ENCODE measurements at places on chromosomes 2 and 18.

- DNase-seq: no peak
These were observed 14.3 kb upstream of the RIOK3 start for GRCh38 chr18:23438608-23439366.

DNA sequence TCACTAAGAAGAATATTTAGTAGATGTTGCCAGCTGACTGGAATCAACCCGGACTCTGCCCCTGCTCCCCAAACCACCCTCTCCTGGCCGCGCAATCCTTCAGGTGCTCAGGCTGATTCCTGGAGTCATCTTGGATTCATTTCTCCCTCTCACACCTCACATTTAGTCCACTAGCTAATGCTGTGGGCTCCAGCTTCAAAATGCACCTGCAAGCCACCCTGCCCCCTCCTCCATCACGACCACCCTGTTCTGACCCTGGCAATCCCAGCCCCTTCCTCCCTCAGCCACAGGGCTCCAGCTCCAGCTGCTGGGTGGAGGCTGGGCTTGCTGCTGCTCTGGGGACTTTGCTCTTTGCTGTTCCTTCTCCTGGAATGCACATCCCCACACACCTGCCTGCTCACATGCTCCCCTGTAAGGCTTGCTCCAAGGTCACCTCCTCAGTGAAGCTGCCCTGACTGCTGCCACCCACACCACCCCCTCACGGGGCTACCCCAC is 61.3 kb upstream of the SH3RF3 start:
- no peak for DNase-seq

DNA sequence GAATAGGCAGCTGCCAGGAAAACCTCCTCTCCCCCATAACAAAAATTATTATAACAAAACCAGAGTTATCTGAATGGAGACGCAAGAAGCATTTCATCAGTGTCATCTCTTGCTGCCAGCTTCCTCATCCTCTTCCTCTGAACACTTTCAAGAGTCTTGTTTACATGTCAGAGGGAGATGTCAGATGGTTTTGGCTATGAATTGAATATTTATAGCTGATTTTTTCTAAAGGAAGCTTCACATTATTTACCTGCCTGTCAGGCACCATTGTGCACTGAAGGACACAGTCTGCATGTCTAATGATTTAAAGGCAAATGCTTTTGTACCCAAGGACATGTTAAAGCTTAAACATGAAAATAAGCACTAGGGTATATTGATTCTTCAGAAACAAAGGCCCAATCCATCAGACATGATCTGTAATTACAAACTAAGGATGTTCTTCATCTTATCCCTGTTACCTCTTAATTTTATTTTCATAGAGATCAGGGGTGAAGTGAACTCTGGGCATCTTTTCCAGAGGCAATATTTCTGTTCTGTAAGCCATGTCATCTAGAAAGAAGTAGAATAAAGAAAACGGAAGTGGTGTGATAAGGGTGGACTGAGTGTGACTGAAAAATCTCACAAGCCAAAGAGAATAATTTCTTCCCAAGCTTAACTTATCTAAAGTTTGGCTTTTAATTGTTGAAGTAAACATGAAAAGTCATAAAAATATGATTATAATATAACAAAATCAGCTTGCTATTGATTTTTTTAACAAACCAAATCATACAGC is 168.7 kb downstream of the ANKRD44 start:
- no peak for DNase-seq

GRCh38 chr18:11042247-11042646 is 107.1 kb downstream of the PIEZO2 start:
- DNase-seq: no peak

- DNase-seq: no peak
These were observed 7.6 kb upstream of the TMEM185B start for GRCh38 chr2:120230515-120231471.

GRCh38 chr18:43054815-43055519 is 60.5 kb downstream of the RIT2 start:
- DNase-seq: no peak

- DNase-seq: no peak
These were observed 109.9 kb upstream of the CTDP1 start for GRCh38 chr18:79569720-79570119.

- DNase-seq: no peak
These were observed 18.4 kb upstream of the REV1 start for GRCh38 chr2:99507937-99508818.

DNA sequence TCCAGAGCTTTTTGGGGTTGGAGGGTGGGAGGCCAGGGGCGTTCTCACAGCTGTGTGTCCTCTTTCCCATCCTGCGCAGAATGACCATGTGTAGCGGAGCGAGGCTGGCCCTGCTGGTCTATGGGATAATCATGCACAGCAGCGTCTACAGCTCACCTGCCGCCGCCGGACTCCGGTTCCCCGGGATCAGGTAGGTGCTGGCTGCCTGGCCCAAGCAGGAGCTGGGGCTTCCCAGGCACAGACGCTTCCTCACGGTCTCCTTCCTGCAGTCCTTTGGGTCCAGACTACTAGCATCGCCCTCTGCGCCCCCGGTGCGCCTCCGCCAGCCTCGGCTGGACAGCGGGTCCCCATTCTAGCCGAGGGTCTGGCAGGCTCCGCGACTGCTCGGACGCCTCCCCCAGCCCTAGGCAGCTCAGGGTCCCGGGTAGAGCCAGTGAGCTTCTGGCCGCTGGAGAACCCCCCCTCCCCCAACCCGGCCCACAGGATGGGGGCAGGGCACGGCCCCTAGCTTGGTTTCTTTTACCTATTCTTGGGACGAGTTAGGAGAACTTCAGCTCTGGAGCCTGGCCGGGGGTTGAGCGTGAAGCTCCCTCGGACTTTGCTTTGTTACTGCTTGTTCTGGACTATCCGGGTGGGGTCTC is 756 bp downstream of the ADCYAP1 start:
- no peak for DNase-seq

DNA sequence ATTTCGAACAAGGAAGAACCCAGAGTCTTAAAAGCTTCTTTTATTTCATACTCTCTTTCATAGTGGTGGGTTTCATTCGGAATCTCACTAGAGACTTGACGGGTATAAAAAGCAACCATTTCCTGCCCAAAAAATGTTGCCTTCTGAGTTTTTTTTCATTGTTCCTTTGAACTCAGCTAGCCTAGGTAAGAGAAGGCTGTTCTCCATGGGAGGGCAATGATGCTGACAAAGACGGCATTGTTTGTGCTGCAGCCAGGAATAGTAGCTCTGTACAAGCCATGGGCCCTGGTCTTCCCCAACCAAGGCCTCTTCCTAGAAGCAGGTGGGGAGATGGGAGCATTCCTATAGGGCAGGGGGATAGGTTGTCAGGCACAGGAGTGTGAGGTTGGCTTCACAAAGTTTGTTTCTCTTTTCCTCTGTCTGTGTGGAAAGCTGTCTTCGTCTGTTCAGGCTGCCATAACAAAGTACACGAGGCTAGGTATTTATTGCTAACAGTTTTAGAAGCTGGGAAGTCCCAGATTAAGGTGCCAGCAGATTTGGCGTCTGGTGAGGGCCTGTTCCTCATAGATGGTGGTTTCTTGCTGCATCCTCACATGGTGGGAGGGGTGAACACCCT is 405.1 kb downstream of the NBAS start:
- DNase-seq: no peak

GRCh38 chr18:61556316-61556715 is 223.1 kb downstream of the CDH20 start:
- DNase-seq: no peak
